EH (cell line): ENCODE measurements at places on chromosomes 6 and 20.
A peak's percentile ranks its signal among the peaks of the same experiment; 100 is the strongest.

- DNase-seq: no peak
Observed at GRCh38 chr6:90233994-90234393, 62.6 kb downstream of the BACH2 start.

DNA sequence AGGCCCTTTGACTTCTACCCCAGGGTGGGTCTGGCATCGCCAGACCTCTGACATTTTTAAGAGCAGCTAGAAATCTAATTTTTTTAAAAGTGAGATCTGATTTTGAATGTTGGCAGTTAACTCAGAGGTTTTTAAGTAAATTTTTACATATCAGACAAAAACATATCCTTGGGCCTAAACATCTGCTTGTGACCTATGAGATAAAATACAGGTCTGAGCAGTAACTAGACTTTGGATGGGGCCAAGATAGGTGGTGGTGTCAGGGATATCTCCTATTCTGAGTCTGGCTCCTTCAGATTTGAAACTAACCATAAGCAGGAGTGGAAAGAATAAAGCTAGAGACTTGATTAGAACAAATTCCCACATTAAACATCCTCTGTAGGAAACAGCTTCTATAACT lies 17.6 kb downstream of the RALY start:
- no peak for DNase-seq

GRCh38 chr20:62918831-62919230 lies 7.5 kb downstream of the DIDO1 start:
- DNase-seq: no peak

GRCh38 chr20:60046436-60046835 lies 88.2 kb downstream of the CDH26 start:
- DNase-seq: no peak

DNA sequence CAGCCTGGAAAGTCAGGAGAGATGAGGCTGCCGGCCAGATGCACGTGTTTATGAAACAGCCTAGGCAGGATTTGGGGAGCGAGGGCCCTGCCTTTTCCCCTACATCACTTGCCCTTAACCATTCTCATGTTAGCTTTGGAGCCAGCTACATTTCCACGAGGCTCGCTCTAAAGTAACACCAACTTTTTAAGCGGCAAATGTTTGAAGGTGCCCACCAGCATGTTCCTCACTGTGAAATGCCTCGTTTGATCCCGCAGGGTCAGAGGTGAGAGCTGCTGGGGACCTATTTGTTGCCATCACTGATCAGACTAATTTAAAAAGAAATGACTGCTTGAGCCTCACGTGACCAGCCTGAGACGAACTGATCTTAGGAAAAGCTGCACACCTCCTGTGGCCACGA lies 51.6 kb upstream of the DACT2 start:
- no peak for DNase-seq

DNA sequence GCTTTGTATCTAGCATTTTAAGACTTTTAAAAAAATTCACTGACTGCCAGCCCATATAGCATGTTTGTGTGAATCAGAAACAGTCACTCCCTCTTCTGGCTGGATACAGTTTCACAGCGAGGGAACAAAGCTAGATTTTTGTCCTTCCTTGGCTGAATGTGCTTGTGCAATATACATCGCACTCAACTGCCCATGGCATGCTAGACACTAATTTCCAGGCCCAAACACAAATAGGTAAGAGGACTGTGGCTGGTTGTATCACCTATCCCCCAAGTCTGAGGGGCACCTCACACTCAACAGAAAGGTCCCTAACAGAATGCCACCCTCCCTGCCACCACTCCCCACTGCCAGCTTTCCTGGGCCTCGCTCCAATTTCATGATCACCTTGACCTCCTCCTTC lies 16.2 kb upstream of the BLCAP start:
- peak; percentile 58 for DNase-seq

DNA sequence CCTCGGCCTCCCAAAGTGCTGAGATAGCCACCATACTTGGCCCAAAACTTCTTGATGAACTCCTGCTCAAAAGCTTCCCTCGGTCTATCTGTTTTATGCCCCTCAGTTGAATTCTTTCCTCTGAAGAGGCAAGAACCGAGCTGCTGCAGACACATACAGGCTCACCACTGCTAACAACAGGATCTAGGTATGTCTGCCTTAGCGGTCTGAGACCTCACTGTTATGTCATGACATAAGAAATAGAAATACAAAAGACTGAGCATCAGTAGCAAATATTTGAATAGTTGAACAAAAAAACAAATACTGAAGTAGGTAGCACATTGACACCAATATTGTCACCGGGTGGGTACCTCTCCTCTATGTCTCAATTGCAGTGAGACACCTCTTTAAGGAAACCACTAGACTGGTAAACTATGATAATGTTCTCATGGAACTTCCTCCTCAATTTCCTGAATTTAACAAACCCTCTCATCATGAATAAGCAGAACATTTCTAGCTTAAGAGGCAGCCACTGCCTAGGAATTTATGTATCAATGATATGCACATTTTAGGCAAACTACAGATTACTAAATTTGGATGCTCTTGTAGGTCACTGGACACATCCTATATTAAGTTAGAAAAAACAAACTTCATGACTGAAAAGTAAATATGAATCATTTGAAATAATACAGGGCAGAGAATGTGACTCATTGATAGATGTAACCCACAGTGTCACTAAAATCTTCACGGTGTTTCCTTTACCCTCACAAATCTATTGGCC lies 9.4 kb upstream of the STXBP5 start:
- peak; percentile 75 for DNase-seq

GRCh38 chr20:33790566-33790965 lies 20.6 kb upstream of the CHMP4B start:
- DNase-seq: no peak

GRCh38 chr6:54107470-54108090 lies 3.7 kb upstream of the MLIP start:
- DNase-seq: no peak

DNA sequence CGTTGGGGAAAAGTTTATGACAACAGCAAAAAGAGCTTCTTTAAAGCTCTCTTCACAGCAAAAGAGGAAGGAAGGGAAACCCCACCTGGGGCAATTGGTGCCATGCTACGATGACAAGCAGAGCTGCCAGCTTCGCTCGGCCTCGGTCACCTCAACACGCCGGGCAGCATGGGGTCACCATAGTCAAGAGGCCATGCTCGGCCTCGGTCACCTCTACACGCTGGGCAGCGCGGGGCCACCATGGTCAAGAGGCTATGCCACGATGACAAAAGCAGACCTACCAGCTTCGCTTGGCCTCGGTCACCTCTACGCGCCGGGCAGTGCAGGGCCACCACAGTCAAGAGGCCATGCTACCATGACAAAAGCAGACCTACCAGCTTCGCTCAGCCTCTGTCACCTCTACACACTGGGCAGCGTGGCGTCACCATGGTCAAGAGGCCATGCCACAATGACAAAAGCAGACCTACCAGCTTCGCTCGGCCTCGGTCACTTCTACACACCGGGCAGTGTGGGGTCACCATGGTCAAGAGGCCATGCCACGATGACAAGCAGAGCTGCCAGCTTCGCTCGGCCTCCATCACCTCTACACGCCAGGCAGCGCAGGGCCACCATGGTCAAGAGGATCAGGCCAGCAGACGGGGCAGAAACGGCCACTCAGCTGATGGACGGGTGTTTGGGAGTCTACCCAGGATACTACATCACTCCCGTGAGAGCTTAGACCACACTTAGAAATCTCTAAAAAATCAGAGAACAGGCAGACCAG lies 12.1 kb downstream of the APMAP start:
- no peak for DNase-seq

DNA sequence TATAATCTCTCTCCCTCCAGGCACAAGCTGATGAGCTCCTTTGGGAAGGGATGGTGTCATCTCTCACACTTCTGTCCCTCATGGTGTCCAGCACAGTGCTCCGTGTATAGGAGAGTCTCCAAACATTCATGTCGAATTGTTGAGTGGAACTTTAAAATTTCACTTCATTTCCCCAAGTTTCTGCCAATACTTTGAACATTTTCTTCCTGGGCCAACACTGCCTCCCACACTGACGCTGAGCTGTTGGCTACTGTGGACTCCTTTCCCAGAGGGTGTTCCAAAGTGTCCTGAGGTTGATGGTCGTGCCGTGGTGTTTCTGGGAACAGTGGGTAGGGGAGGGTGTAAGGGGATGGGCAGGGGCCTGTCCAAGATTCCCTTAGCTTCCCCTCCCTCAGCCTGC lies 122.7 kb downstream of the TIAM2 start:
- DNase-seq: no peak
